Heart left ventricle (tissue), 16 donors: ENCODE measurements at places on chromosomes 11 and 22. TPM values are rescaled to one million over a fixed set of nuclear protein-coding genes. Genes with fewer than 3 reads are reported as not detected.

Gene RHOD
- 79.2 TPM for polyA plus RNA-seq

Gene ZNF202
- polyA plus RNA-seq: 2.0 TPM

Gene OR51B5
- polyA plus RNA-seq: not detected

Gene FXYD2
- 1.8 TPM for polyA plus RNA-seq

Gene APBB1
- polyA plus RNA-seq: 69.5 TPM

Gene ANO5
- 9.6 TPM for polyA plus RNA-seq

- H3K27me3 ChIP-seq: no peaks in the 10 kb centered on the region
- H3K4me3 ChIP-seq: no peak overlapping the region
- peaks cover 29% of the 10 kb centered on the region for H3K4me1 ChIP-seq
- no peak overlapping the region for H3K27ac ChIP-seq
- no peak for DNase-seq
These were observed 33.7 kb downstream of the APLP2 start for GRCh38 chr11:130103296-130103814.

- no peak overlapping the region for H3K4me3 ChIP-seq
- no peaks in the 10 kb centered on the region for H3K4me1 ChIP-seq
- no peaks in the 10 kb centered on the region for H3K27me3 ChIP-seq
- H3K36me3 ChIP-seq: peaks cover 53% of the 10 kb centered on the region
- DNase-seq: no peak
- H3K27ac ChIP-seq: no peak overlapping the region
These were observed 22.9 kb downstream of the RPUSD4 start for GRCh38 chr11:126188332-126189108.

DNA sequence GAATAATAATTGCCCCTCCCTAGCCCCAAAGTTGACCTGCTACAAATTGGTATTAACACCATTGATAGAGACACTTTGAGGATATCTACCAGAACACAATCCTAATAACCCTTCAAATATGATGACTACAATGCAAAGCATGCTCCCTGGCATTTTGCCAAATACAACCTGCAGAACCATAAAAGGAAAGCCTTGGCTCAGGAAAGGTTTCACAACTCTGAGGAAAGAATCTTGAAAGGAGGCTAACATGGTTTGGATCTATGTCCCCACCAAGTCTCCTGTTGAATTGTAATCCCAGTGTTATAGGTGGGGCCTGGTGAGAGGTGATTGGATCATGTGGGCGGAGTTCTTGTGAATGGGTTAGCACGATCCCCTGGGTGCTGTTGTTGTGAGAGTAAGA is 140.4 kb upstream of the ARHGAP42 start:
- H3K4me3 ChIP-seq: no peak overlapping the region
- DNase-seq: no peak
- H3K27me3 ChIP-seq: no peaks in the 10 kb centered on the region
- no peaks in the 10 kb centered on the region for H3K36me3 ChIP-seq

DNA sequence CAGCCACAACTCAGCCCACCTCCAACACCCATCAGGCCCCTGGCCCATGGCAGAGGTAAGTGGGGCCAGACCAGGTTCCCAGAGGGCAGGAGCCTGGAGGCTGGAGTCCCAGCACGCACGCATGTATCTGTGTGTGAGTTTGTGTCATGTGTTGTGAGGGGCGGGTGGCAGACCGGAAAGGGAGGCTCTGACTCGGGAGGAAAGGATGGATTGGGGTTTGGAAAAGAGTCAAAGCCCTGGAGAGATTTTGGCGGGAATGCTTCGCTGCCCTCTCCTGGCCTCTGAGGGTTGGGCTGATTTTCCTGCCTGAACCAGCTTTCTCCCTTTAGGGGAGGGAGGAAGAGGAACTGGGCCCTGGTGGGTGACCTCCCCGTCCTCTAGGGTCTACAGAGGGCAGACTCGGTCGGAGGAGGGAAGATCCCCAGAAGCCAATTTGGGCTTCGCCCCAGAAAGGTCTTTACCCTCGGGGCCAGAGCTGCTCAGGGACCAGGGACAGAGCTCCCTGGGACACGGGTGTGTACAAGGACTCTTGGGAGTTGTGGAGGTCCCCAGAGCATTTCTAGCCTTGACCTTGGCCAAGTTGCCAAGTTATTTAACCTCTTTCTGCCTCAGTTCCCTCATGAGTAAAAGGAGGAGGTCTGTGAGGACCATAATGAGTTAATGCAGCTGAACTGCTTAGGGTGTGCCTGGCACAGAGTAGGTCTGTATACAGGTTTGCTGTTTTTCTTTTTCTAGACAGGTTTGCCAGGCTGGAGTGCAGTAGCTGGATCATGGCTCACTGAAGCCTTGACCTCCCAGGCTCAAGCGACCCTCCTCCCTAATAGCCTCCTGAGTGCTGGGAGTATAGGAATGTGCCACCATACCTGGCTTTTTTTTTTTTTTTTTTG is 6.9 kb downstream of the C11orf68 start:
- peak overlapping the region; percentile 55 for H3K27ac ChIP-seq
- no peak overlapping the region for H3K4me3 ChIP-seq
- peaks cover 37% of the 10 kb centered on the region for H3K4me1 ChIP-seq
- DNase-seq: peak; percentile 57

- no peaks in the 10 kb centered on the region for H3K27me3 ChIP-seq
- peak; percentile 59 for DNase-seq
- H3K4me3 ChIP-seq: no peak overlapping the region
- no peak overlapping the region for H3K27ac ChIP-seq
- no peaks in the 10 kb centered on the region for H3K36me3 ChIP-seq
These were observed 23.4 kb upstream of the RIC3 start for GRCh38 chr11:8192016-8192895.

DNA sequence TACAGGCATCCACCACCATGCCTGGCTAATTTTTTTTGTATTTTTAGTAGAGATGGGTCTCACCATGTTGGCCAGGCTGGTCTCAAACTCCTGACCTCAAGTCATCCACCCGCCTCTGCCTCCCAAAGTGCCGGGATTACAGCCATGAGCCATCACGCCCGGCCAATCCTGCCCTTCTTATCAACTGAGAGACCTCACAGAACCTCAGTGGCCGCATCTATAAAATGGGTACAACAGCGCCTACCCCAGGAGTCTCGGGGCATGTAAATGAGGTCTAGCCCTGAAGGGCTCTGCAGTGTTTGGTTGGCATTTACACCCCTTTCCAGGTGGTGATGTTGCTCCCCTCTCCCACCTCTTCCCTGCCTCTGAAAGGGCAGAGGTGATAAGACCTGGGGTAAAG is 11.7 kb downstream of the SYNGR1 start:
- H3K4me3 ChIP-seq: no peak overlapping the region
- no peaks in the 10 kb centered on the region for H3K36me3 ChIP-seq
- peaks cover 16% of the 10 kb centered on the region for H3K4me1 ChIP-seq
- no peak overlapping the region for H3K27ac ChIP-seq

DNA sequence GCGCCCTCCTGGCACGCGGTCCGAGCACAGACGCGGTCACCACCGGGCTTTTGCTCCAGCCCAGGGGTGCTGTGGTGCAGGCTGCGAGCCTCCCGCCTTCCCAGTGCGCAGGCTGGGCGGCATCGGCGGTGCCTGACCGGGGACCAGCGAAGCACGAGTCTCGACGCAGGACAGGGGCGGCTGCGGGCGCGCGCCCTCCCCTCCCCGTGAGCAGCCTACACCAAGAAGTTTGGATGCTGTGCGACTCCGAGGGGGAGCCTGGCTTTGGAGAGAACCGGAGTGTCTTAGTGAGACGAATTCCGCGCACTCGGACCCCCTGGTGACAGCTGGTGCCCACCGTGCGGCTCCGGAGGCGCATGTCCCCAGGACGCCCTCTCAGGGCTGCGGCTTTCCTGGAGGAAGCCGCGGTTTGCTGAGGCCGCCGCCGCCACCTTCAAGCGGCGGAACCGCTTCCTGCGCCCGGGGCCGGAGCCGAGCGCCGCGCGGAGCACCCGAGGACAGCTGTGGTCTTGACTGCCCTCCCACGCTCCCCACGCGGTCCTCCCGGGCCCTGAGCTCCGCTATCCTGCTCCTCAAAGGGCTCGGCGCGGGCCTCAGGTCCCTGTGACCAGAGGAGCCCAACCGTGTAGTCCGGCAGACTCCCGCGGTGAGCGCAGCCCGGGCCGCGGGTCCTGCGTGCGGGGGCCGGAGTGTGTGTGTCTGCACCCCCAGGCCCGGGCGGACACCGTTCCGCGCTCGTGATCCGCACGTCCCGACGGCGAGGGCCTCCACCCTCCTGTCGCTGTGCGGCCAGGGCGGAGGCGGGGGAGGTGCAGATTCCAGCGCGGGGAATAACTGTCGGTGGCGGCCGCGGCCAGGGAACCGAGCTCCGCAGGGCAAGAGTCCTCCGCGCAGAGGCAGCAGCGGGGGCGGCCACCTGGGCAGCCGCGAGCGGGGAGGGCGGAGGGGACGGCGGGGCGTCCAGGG is 1.7 kb downstream of the FGF3 start:
- peak overlapping the region; percentile 5 for H3K4me3 ChIP-seq
- H3K27ac ChIP-seq: no peak overlapping the region
- no peaks in the 10 kb centered on the region for H3K36me3 ChIP-seq
- DNase-seq: no peak

GRCh38 chr11:120184946-120185705 is 25.7 kb upstream of the OAF start:
- peak overlapping the region; percentile 17 for H3K4me3 ChIP-seq
- no peaks in the 10 kb centered on the region for H3K36me3 ChIP-seq
- H3K27me3 ChIP-seq: no peaks in the 10 kb centered on the region
- peak overlapping the region; percentile 92 for H3K27ac ChIP-seq

GRCh38 chr22:32413719-32414118 is 1.7 kb upstream of the RTCB start:
- H3K4me3 ChIP-seq: no peak overlapping the region
- peaks cover 4% of the 10 kb centered on the region for H3K36me3 ChIP-seq
- DNase-seq: no peak
- peaks cover 7% of the 10 kb centered on the region for H3K27me3 ChIP-seq
- H3K4me1 ChIP-seq: peaks cover 14% of the 10 kb centered on the region
- H3K27ac ChIP-seq: no peak overlapping the region

DNA sequence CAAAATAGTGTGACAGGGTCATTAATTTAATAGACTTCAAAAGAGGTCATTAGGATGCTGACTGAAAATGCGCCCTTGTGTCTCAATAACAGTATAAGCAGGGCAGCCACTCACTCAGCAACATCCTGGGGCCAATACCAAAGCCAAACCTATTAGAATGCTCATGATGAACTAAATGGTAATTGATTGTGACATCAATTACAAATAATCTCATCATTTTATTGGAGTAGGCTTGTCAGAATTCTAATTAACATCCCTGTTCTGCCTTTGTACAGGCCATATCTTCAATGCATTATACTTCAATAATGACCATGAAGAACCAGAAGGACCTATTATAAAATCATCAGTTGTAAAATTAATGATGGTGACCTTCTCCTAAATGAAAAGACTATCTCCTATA is 64.2 kb downstream of the DNAJC24 start:
- H3K36me3 ChIP-seq: peaks cover 39% of the 10 kb centered on the region
- DNase-seq: no peak
- H3K27me3 ChIP-seq: no peaks in the 10 kb centered on the region
- no peaks in the 10 kb centered on the region for H3K4me1 ChIP-seq
- H3K4me3 ChIP-seq: no peak overlapping the region

- no peak for DNase-seq
- no peaks in the 10 kb centered on the region for H3K36me3 ChIP-seq
- H3K27me3 ChIP-seq: no peaks in the 10 kb centered on the region
- H3K4me3 ChIP-seq: no peak overlapping the region
- H3K27ac ChIP-seq: no peak overlapping the region
These were observed 130.6 kb downstream of the BRD1 start for GRCh38 chr22:49697047-49697446.

DNA sequence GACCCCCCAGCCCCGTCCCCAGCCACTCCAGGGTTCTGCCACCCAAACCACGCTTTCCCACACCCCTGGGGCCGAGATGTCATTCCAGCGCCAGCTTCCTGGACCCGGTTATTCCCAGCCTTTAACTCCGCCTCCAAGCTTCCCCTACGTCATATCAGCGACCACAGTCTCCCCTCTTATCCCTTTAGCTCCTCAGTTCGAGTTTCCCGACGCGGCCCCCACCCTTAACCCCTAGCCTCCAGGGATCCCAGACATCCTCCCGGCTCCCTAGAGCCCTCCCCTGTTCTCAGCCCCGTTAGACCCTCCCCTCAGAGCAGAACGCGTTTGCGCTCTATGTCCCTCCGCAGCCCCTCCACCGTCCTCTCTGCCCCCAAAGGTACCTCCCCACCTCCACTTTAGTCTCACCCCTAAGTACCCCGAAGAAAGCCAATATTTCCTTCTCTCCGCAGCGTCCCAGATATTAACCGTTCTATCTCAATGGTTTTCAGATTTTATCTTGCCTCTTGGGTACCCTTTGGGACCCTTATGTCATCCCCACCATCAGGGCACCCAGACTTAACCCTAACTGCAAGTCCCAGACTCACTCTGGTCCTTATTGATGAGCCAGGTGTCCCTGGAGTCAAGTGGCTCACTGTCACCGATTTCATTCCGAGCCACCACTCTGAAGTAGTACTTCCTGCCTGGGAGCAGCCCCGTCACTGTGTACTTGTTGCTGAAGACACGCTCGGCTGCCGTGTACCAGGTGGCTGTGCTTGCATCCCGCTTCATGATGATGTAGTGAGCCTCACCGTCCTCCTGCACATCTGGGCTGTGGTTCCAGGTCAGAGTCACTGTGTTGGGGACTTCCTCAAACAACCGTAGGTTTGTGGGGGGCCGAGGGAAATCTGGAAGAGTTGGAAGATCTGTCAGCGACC is 8.0 kb downstream of the TMEM86A start:
- H3K4me3 ChIP-seq: peak overlapping the region; percentile 60
- peaks cover 31% of the 10 kb centered on the region for H3K4me1 ChIP-seq
- peak; percentile 76 for DNase-seq

GRCh38 chr11:75563978-75564552 is 2.0 kb downstream of the SERPINH1 start:
- no peaks in the 10 kb centered on the region for H3K27me3 ChIP-seq
- peaks cover 19% of the 10 kb centered on the region for H3K36me3 ChIP-seq
- peak overlapping the region; percentile 100 for H3K27ac ChIP-seq
